ENCODE measurements at places on chromosomes 2 and 18.
A peak's percentile ranks its signal among the peaks of the same experiment; 100 is the strongest.

DNA sequence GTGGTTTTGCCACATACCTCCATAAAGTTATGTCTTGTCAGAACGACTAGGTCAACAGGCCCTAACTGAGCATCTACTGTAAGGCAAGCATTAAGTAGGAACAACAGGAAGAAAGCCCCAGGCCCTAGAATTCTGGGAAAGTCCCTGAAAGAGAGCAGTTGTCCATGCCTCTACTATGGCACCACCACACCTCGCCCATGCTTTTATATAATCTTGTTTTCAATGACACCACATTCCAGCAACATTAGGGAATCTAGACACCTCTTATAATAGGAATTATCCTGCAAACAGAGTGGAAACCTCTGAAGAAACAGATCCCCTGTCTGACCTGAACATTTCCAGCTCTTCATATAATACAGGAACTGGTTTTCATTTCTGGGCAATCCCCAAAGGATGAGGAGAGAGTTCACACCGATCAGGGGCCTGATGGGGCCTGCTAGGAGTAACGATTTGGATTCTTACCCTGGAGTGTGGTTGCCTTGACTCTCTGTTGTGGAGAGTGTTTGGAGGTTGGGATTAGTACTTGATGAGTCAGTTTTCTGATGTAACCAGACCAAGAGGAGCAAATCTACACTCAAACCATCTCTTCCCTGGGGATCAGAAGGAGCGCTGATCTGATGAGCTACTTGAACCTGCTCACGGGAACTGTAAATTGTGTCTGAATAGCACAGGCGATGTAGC is 31.9 kb upstream of the CEP68 start:
- DNase-seq: no peak
- H3K4me3 ChIP-seq: no peak overlapping the region
- no peaks in the 10 kb centered on the region for H3K27me3 ChIP-seq
- no peak overlapping the region for H3K27ac ChIP-seq
- no peaks in the 10 kb centered on the region for H3K36me3 ChIP-seq

- no peaks in the 10 kb centered on the region for H3K27me3 ChIP-seq
- H3K27ac ChIP-seq: peak overlapping the region; percentile 83
- no peaks in the 10 kb centered on the region for H3K36me3 ChIP-seq
- DNase-seq: peak; percentile 50
These were observed 72.0 kb upstream of the AFF3 start for GRCh38 chr2:100214265-100214971.

DNA sequence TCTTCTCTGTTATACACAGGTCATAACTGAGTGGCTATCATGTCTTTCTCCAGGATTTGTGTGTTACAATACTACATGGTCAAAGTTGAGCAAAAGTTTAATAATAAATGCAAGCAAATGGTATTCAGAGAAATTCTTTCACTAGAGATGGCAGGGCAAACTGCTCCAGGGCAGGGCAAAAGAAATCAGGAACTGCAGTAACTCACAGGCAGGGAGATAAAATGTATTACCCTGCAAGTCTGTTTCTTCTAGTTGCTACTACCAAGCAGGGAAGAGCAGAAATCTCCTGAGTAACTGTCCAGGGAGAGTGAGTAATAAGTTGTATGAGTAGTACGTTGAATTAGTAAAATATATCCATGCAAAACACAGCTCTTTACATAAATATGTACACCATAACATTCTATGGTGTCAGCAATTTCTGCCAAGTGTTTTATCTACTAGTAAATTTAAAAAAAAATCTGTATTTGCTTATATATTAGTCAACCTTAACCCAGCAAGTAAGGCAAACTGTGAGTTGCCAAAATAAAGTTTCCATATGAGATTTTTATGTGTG is 404.1 kb downstream of the ZEB2 start:
- H3K36me3 ChIP-seq: no peaks in the 10 kb centered on the region
- no peaks in the 10 kb centered on the region for H3K27me3 ChIP-seq
- H3K27ac ChIP-seq: no peak overlapping the region
- DNase-seq: no peak
- no peaks in the 10 kb centered on the region for H3K4me1 ChIP-seq

GRCh38 chr2:650343-651310 is 26.6 kb downstream of the TMEM18 start:
- H3K36me3 ChIP-seq: no peaks in the 10 kb centered on the region
- H3K4me3 ChIP-seq: no peak overlapping the region
- no peak overlapping the region for H3K27ac ChIP-seq
- no peak for DNase-seq
- no peaks in the 10 kb centered on the region for H3K4me1 ChIP-seq
- no peaks in the 10 kb centered on the region for H3K27me3 ChIP-seq

DNA sequence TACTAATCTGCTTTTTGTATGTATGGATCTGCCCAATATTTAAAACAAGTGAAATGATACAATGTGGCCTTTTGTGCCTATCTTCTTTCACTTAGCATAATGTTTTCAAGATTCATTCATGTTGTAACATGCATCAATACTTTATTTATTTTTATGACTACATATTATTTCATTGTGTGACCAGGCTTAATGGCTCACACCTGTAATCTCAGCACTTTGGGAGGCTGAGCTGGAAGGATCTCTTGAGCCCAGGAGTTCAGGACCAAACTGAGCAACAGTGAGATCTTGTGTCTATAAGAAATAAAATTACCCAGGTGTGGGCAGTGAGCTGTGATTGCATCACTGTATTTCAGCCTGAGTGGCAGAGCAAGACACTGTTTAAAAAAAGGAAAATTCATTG is 33.2 kb downstream of the SPOPL start:
- H3K36me3 ChIP-seq: no peaks in the 10 kb centered on the region
- no peaks in the 10 kb centered on the region for H3K4me1 ChIP-seq
- H3K4me3 ChIP-seq: no peak overlapping the region
- no peak overlapping the region for H3K27ac ChIP-seq
- no peak for DNase-seq
- no peaks in the 10 kb centered on the region for H3K27me3 ChIP-seq

DNA sequence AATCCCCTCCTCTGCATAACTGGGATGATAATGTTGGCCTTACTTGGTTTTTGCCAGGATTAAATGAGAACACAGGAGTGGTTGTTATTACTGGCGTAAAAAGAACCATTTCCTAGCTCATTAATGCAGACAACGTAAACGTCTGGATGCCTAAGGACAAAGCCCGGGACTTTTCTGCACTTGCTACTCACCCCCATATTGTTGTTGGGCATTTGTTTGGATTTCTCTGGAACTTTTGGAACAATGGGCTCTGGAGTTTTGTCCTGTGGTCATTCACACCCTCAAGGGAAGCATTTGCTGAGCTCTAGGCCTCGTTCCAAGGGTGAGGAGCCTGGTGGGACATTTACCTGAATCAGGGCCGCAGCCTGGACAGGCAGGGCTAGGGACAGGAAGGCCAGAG is 76.0 kb downstream of the HS1BP3 start:
- DNase-seq: no peak
- peak overlapping the region; percentile 1 for H3K27ac ChIP-seq
- no peaks in the 10 kb centered on the region for H3K27me3 ChIP-seq

Data from right lobe of liver (tissue), 6 donors.